ENCODE measurements at places on chromosomes 6 and 20.

- H3K27me3 ChIP-seq = peaks cover 11% of the 10 kb centered on the region
- no peaks in the 10 kb centered on the region for H3K4me1 ChIP-seq
- H3K36me3 ChIP-seq = no peaks in the 10 kb centered on the region
- H3K27ac ChIP-seq = no peak overlapping the region
Observed at GRCh38 chr6:27604986-27605385, 132.1 kb upstream of the ZNF184 start.

DNA sequence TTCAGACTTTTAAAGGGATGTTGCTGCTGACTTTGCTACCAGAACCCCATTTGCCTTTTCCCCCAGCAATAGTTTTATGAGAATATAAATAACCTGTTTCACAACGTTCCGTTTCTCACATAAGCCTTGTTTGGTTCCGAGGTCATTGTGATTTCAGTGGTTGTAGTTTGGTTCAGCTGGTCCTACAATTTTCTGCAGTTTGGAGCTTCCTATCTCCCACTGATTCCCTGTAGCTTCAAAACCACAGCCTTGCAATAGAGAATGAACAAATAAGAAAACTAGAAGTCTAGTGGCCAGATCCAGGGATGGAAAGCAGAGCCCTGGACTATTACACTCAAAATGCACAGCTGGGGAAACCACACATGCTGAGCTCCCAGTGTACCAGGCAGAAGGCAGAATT lies 24.1 kb upstream of the SH3BGRL2 start:
- no peak overlapping the region for H3K27ac ChIP-seq
- H3K4me1 ChIP-seq = no peaks in the 10 kb centered on the region
- no peak for DNase-seq
- H3K27me3 ChIP-seq = no peaks in the 10 kb centered on the region
- no peaks in the 10 kb centered on the region for H3K36me3 ChIP-seq
- H3K4me3 ChIP-seq = no peak overlapping the region

GRCh38 chr6:123655521-123656306 lies 19.0 kb upstream of the TRDN start:
- H3K27me3 ChIP-seq = no peaks in the 10 kb centered on the region
- DNase-seq = peak; percentile 43
- H3K27ac ChIP-seq = peak overlapping the region; percentile 12
- H3K4me3 ChIP-seq = peak overlapping the region; percentile 34
- no peaks in the 10 kb centered on the region for H3K4me1 ChIP-seq
- no peaks in the 10 kb centered on the region for H3K36me3 ChIP-seq

DNA sequence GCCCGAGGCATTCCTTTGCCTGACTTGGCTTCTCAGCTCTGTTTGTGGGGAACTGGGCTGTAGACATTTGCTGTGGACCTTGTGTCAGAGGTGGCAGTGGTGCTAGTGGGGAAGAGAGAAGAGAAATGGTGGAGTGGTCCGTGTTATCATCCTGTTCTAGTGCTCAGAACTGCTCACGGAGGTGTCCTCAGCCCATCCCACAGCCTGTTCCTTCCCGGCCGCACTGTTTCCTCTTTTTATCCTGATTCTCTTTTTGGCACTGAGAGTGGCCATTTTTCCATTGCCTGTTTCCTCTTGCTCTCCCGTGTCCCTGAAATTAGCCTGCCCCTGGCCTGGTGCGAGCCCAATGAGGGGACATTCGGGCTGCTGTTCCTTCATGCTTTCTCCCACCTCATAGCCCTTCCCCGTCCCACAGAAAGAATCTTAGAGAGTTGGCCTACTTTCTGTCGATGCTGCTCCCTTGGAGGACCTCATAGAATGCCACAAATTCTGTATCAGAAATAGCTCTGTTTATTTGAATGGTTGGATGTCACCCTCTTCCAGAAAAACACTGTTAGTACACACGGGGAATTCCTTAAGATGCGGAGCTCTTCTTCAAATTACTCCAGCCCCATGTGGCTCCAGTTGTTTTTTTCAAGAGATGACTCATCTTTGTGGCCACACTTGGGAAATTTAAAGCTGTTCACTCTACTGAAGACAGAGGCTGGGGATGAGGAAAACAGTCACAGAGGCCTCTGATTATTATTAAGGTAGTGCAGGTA lies 26.1 kb downstream of the FARS2 start:
- H3K36me3 ChIP-seq = no peaks in the 10 kb centered on the region
- no peaks in the 10 kb centered on the region for H3K27me3 ChIP-seq
- H3K27ac ChIP-seq = no peak overlapping the region
- no peak for DNase-seq

- DNase-seq = no peak
- no peaks in the 10 kb centered on the region for H3K36me3 ChIP-seq
- H3K27ac ChIP-seq = no peak overlapping the region
- H3K27me3 ChIP-seq = no peaks in the 10 kb centered on the region
- H3K4me3 ChIP-seq = no peak overlapping the region
- H3K4me1 ChIP-seq = no peaks in the 10 kb centered on the region
Observed at GRCh38 chr6:160260803-160261450, 2.3 kb upstream of the SLC22A2 start.

DNA sequence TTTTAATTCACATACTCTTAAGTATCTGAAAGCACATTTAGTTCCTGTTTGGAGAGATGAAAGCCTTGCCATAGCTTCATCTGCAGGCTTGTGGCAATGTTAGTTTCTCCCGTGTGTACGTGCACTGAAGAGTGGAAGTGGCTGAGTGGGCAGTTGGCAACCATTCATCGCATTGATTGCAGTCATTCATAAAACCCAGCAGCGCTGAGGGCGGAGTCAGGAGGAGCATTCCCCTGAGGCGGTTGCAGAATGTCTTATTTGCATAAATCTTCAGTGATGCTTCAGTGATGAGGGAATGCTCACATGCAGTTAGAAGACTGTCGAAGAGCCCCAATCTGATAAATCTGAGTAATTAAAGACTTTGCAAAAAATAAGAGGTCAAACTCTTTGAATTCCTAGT lies 79.1 kb downstream of the RIMS1 start:
- no peaks in the 10 kb centered on the region for H3K4me1 ChIP-seq
- no peak overlapping the region for H3K27ac ChIP-seq
- no peaks in the 10 kb centered on the region for H3K36me3 ChIP-seq
- DNase-seq = no peak

- no peaks in the 10 kb centered on the region for H3K27me3 ChIP-seq
- H3K4me1 ChIP-seq = peaks cover 55% of the 10 kb centered on the region
- no peaks in the 10 kb centered on the region for H3K36me3 ChIP-seq
- H3K4me3 ChIP-seq = no peak overlapping the region
Observed at GRCh38 chr6:2857580-2858337, 16.1 kb upstream of the SERPINB1 start.

DNA sequence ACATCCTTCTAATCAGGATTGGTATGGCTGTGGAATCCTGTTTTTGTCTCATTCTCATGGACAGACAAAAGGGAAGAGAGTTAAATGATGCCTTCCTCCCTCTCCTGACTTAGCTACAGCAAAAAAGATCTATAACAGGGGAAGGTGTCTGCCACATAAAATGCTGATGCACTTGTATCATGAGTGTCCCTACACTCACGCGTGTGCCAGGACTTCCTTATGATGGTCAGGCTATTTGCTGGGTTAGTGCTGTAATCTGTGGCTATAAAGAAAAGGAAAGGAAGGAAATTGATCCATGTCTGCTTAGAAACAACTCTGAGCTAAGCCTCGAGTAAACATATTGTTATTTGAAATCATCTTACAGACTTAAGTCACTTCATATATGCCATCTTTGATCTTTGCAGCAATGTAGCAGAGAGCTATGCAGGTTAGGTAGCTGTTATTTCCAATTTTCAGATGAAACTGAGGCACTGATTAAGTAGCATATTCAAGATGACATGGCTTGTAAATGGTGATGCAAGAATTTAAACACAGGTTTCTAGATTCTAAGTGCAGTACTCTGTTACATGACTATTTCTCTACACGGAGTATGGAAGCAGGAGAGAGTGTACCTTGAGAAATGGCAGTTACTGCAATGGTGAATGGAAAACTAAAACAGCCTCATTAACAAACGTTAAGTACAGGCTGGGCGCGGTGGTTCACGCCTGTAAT lies 8.4 kb upstream of the DHX35 start:
- DNase-seq = no peak
- no peak overlapping the region for H3K27ac ChIP-seq
- no peaks in the 10 kb centered on the region for H3K27me3 ChIP-seq

- peaks cover 4% of the 10 kb centered on the region for H3K36me3 ChIP-seq
- no peak for DNase-seq
- H3K4me1 ChIP-seq = peaks cover 15% of the 10 kb centered on the region
- no peaks in the 10 kb centered on the region for H3K27me3 ChIP-seq
Observed at GRCh38 chr6:33704215-33705066, 7.1 kb downstream of the UQCC2 start.
